ENCODE measurements at places on chromosomes 12 and 14.

DNA sequence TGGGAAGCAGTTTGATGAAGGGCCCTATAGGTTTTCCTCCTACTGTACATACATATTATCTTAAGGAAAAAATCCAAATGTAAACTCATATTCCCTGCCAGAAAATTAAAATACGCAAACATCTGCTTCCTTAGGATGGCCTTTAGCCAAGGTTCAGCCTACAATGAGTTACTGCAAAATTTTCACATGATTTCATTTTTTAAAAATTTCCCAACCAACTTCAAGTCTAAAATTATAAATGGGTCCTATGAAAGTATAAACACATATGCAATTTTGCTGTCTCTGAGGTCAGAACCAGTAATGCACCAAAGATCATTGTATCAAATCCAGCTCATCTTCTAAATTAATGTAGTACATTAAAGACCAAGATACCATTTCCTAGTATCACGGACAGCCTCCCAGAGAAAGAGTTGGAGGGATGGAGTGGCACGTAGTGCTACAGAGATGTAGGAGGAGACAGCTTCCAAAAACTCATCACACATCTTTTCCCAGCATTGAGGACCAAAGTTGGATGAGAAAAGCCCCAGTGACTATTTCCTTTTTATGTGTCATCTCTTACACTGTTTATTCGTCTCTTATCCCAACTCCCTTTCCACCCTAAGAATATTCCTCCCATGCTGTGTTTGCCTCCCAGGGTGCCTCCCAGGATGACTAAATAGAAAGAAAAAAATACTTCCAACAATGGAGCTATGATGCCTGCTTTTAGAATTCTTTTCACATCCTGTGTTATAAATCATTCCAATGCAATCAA, 92.3 kb upstream of the SLCO1C1 start:
- DNase-seq: no peak

- peak; percentile 73 for DNase-seq
Measured at GRCh38 chr12:48037267-48037915, 33.1 kb upstream of the COL2A1 start.

GRCh38 chr14:77707724-77708408, at the start of the genes ALKBH1 and SLIRP:
Gene ALKBH1, minus strand, starts transcription at chr14:77708023. Its CDS starts 19 bp downstream, at chr14:77708004.
Gene SLIRP, plus strand, starts transcription at chr14:77708103. Its CDS starts 9 bp downstream, at chr14:77708112.
- peak; percentile 85 for DNase-seq

GRCh38 chr14:38207377-38207735, 348 bp upstream of the SSTR1 start:
- no peak for DNase-seq

Measured in left renal cortex interstitium (tissue), 4 donors.